ENCODE measurements at places on chromosomes 16 and 17.

DNA sequence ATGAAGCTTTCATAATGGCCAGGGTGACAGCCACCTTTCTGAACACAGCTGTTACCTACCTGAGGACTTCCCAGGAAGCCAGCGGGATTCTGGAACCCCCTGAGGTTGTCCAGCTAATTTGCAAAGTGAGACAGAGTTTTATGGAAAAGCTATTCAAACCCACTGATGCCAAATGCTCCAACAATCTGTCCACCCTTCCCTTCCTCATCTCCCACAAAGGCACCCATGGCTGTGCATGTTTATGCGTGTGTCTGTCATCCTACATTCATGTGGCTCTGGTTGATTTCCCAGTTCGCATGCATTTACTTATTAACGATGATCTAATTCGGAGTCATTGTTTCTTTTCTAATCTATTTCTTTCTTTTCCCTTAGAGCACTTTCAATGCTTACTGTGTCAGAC, 217.1 kb downstream of the SLC39A11 start:
- no peak for DNase-seq

DNA sequence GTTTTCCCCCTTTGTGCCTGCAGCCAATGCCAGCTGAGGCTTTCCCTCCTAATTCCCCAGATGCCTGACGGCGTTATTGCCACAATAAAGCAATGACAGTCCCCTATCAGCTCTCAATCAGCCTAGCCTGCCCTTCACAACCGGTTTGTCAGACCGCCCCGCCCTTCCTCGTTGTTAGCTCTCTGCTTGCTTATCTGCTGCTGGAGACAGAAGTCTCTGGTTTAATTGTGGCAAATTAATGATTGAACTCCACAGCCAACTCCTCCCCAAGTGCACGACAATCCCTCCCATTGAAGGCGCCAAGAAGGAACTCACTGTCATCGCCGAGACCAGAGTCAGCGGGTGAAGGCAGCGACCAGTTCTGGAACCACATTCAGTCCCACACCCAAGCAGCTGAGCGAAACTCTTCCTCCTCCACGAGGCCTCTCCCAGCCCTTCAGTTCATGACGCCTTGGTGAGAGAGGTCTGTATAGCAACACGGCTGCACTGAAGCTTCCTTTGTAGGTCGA, 474.4 kb downstream of the SLC39A11 start:
- no peak for DNase-seq

DNA sequence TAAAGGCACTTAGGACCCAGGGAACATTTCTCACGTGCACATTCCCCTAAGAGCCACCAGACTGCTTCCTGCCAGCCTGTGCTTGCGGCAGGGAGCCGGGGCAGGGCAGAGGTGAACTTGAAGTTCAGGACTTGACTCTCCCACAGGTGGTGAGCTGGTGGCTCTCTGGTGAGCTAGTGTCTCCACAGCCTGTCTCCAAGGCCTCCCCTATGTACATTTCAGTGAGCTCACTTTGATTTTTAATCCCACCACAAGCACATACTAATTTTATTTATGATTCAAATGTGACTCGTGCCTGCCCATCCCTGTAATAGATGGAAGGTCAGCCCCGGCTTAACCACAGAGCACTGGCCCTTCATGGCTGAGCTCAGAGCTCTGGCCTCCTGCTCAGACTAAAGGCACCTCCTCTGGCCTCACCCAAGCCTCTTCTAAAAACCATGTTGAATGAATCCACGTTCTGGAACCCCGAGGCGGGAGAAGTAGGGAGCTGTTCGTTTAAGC, 9.2 kb downstream of the SNN start:
- no peak for DNase-seq

DNA sequence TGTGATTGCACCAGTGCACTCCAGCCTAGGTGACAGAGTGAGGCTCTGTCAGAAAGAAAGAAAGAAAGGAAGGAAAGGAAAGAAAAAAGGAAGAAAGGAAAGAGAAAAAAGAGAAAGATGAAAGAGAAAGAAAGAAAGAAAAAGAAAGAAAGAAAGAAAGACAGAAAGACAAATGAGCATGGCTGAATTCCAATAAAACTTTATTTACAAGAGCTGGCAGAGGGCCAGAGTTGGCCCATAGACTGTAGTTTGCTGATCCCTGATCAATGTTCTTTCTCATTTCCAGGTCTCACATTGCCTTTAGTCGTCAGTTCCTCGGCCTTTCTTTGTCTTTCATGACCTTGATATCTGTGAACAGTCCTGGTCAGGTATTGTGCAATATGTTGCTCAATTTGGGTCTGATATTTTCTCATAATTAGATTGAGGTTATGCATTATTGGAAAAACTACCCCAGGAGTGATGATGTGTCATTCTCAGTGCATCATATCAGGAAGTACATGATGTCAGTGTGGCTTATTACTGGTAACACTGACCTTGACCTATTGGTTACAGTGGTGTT, 68.5 kb upstream of the MED9 start:
- no peak for DNase-seq

GRCh38 chr16:17238285-17239028, 232.3 kb downstream of the XYLT1 start:
- DNase-seq: no peak

GRCh38 chr17:703081-703875, 11.4 kb downstream of the VPS53 start:
- no peak for DNase-seq

DNA sequence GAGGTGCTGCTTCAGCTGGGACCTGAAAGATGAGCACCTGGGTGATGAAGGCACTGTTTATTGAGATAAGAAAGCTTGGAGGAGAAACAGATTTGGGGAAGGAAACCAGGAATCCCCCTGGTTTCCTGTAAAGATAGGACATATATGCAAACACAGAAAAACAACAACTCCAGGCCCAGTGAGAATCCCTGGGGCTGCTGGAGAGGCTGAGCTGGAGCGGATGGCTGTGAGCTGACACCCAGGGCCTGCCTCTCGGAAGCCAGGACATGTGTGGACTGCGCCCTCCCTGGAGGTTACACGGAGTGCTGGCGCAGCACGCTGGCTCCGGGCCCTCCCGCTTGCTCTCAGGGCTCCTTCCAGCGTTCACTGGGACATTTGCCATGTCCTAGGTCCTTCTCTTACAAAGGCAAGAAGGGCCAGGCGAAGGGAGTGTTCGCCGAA, 57.5 kb downstream of the CYB5B start:
- no peak for DNase-seq

DNA sequence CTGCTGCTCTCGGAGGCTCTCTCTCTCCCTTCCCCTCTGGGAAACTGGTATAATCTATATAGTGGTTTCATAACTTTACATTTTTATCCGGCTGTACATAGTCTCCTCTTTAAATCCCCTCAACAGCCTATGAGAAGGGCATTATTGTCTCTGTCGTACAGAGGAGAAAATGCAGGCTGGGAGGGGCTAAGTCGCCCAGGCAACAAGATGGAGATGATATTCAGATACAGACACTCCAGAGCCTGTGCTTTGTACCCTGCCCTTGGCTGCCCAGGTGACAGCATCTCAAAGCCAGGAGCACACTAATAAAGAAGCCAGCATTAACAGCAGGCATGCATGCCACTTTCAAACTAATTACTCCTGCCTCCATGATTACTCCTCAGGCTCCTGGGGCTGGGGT, 4.7 kb upstream of the EIF1 start:
- peak; percentile 30 for DNase-seq

GRCh38 chr17:72682605-72683004, 409.9 kb downstream of the SLC39A11 start:
- DNase-seq: no peak

- peak; percentile 19 for DNase-seq
Measured at GRCh38 chr16:84416407-84417321, 48.3 kb downstream of the ATP2C2 start.
